ENCODE measurements at places on chromosomes 3 and 15.

- DNase-seq, result no peak
Observed at GRCh38 chr3:149377408-149378364, at the start of gene TM4SF1. TM4SF1 (minus strand) TSS chr3:149377649; CDS start chr3:149377547, 102 bp downstream.

DNA sequence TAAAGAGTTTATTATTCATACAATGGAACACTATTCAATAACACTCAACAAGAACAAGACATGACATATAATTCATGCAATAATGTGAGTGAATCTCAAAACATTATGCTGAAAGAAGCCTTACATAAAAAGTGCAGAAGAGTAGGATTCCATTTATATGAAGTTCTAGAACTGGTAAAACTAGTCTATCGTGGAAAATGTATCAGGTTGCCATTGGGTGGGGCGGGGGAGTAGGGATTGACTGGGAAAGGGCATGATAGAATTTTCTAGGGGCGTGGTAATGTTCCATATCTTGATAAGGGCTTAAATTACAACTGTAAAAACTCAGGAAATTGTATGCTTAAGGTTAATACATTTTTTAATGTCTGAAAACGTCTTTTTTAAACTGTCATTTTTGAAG lies 247.9 kb downstream of the SATB1 start:
- DNase-seq, result no peak

DNA sequence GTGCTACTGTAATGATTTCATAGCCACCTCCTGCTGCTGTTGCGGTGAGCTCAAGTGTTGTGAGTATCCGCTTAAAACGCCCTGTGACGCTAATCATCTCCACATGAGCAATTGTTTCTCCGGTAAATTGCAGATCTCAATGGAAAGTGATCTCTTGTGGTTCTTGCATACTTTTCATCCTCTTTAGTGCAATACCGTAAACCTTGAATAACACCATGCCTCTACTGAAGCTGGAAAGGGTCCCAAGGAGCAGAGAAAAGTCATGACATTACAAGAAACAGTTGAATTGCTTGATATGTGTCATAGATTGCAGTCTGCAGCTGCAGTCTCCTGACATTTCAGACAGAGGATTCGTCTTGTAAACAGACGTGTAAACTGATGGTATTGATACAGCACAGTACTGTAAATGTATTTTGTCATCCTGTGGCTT lies 6.0 kb upstream of the CEMIP start:
- no peak for DNase-seq

GRCh38 chr3:195352895-195353488 lies 82.0 kb upstream of the XXYLT1 start:
- DNase-seq, result no peak

GRCh38 chr15:33551860-33552259 lies 241.1 kb downstream of the RYR3 start:
- DNase-seq, result no peak

- DNase-seq, result no peak
Observed at GRCh38 chr15:33040496-33040895, 154.0 kb downstream of the FMN1 start.

- no peak for DNase-seq
Observed at GRCh38 chr15:66186049-66186825, 67.3 kb downstream of the MEGF11 start.

DNA sequence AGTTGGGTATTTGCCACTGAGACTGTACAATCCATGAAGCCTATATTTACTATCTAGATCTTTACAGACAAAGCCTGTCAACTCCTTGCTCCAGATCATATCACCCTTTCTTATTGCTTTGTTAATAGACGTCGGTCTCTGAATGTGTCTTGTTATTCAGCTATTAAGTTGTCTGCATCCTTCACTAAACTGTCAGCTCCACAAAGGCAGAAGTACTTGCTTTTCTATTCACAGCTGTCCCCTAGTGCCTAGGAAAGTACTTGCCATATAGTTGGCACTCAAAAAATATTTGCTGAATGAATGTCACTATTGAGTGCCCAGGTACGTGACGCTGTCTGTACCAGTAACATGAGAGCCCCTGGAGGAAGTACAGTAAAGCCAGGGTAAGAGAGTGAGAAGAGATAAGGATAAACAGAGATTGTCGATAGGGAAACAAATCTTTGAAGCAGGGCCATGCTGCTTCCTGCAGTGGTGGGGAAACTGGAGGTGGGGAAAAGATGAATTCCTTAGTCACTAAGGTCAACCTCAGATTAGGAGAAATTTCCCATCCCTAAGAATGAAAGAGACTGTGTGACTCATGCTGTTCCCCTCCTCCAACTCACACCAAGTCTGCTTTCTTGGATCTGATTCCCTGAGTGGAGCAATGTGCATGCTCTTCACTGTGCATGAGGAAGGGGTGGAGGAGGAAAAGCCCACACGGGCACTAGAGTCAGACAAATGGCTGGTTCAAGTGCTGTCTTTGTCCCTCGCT lies 36.3 kb downstream of the PRICKLE2 start:
- DNase-seq, result no peak

GRCh38 chr3:182392182-182392937 lies 400.9 kb upstream of the ATP11B start:
- DNase-seq, result no peak

GRCh38 chr15:40856746-40857145 lies 12.9 kb downstream of the SPINT1 start:
- DNase-seq, result no peak

- no peak for DNase-seq
Observed at GRCh38 chr3:194064380-194065332, 71.3 kb upstream of the HES1 start.

- no peak for DNase-seq
Observed at GRCh38 chr15:81105545-81105944, 28.5 kb upstream of the CFAP161 start.

- no peak for DNase-seq
Observed at GRCh38 chr3:119700920-119701734, 1.7 kb upstream of the CFAP91 start.

GRCh38 chr15:48572823-48573222 lies 72.7 kb downstream of the FBN1 start:
- DNase-seq, result no peak

- no peak for DNase-seq
Observed at GRCh38 chr15:29914511-29914926, 92.3 kb upstream of the TJP1 start.

DNA sequence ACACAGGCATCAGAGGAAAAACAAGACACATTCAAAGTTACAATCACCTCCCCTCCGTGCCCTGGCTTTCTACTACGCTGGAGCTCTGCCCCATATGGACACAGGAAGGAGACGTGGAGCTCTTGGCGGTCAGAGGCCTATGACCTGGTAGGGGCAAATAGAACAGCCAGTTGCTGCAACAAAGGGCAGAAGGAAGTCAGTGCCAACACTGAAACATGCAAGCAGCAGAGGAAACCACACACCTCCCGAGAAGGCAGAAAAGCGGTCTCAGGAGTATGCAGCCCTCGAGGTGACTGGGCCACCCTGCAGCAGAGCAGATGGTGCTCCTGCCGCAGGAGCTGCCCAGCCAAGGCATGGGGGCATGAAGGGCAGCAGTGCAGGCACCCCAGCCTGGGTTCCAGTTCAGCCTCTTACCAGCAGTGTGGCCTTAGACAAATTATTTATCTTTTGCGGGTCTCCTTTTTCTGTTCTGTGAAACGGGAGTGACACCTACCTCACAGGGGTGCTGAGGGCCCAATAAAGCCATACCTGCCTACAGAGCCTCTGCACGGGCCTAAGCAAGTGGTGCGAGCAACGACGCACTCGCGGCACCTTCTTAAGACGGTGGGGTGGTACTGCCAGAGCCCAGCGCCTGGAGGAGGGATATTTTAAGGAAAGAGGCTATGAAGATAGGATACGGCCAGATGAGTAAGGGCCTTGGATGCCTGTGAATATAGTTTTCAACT lies 8.6 kb downstream of the ZXDC start:
- DNase-seq, result no peak

- no peak for DNase-seq
Observed at GRCh38 chr15:32669896-32670611, 28.5 kb downstream of the SCG5 start.

DNA sequence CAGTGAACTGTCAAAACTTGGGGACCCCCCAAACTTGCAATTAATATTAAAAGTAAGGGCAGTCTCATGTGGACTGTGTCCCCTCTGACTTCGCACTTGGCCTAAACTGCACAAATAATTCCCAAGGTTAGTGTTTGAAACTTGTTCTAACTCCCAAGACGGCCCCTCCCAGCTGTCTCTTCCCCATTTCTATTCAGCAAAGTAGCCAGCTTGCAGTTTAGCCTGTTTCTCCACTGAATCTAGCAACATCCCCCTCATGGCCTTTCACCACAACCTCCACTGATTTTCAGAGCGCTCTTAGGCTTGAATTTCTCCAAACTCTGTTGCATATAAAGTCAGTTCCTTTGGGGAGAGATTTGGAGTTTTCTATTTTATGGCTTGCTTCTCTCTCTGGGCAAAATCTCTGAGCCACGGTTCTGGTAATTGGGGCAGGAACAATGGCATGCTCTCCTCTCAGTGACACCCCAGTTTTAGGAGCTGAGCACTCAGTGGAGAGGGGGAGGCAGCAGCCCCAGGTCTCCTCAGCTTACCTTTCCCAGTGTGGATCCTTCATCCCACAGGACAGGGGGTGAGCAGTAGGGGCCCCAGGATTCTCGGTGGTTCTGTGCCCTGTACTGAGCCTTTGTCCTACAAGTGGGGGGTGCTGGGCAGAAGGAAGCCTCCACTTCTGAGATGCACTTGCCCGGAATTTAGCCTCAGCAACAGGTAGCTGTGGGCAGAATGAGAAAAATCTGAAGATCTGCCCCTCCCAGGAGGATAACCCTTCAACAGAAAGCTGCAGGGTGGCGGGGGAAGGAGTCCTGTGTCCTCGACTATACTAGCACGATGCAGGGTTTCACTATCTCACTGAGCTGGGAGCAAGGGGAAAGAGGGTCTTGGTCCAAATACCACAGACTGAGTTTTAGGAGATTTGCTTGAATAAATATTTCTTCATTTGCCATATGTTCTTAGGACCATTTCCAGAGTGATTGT lies 39.3 kb upstream of the GATA2 start:
- DNase-seq, result no peak

- DNase-seq, result no peak
Observed at GRCh38 chr15:101472033-101472432, 17.5 kb downstream of the PCSK6 start.

GRCh38 chr3:192826214-192827006 lies 91.2 kb downstream of the MB21D2 start:
- no peak for DNase-seq

GRCh38 chr3:78255403-78255802 lies 1215.5 kb downstream of the ROBO2 start:
- DNase-seq, result no peak

- DNase-seq, result no peak
Observed at GRCh38 chr3:72079369-72079872, 294.5 kb upstream of the PROK2 start.

DNA sequence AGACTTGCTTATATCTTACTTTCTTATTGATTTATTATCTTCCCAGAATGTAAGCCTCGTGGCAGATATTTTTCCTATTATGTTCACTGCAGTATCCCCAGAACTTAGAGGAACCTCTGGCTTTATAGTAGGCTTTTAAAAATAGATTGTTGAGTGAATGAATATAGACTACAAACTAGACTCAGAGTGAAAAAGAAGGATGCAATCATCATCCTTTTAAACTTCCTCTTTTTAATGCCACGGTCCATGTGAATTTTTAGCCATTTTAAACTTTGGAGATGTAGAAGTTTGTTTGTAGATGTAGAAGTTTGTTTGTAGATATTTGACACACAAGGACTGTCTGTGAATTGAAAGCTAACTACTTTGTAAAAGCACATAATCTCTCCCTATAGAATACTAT lies 7.2 kb upstream of the P2RY12 start:
- DNase-seq, result no peak

DNA sequence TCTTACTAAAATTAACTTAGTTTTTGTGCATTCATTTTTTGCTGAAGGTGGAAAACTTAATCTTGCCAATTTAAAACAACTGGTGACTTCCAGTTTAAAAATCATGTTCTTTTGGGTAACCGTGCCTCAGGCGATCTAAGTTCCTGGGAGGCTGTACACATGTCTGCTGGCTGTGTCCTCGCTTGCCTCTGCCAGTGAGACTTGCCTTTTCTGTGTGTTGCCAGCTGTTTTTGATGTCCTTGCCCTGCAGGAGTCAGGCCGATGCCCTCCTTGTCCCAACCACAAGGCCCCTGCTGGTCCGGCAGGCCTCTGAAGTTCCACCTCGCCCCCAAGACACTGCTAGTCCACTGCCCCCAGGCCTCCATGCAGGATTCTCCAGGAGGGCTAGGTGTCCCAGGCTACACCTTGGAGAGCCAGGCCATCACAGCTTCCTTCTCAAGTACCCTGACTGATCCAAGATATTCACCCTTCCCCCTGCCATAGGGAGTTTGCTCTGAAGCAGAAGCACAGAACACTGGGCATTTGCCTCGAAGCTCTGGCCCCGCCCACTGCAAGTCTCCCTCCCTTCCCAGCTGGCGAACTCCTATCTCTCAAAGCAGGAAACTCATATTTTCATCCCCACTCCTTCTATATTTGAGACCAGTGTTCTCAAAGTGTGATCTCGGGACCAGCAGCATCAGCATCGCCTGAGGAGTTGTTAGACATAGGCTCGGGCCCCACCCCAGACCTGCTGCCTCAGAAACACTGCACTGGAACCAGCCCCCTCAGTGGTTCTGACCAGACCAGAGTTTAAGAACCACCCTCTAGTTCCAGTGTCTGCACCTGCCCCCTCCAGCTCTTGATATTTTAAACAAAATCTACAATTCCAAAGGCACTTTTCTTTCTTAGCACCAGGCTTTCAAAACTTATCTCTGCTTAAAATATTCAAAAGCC lies 185.8 kb upstream of the UBE2E1 start:
- no peak for DNase-seq

DNA sequence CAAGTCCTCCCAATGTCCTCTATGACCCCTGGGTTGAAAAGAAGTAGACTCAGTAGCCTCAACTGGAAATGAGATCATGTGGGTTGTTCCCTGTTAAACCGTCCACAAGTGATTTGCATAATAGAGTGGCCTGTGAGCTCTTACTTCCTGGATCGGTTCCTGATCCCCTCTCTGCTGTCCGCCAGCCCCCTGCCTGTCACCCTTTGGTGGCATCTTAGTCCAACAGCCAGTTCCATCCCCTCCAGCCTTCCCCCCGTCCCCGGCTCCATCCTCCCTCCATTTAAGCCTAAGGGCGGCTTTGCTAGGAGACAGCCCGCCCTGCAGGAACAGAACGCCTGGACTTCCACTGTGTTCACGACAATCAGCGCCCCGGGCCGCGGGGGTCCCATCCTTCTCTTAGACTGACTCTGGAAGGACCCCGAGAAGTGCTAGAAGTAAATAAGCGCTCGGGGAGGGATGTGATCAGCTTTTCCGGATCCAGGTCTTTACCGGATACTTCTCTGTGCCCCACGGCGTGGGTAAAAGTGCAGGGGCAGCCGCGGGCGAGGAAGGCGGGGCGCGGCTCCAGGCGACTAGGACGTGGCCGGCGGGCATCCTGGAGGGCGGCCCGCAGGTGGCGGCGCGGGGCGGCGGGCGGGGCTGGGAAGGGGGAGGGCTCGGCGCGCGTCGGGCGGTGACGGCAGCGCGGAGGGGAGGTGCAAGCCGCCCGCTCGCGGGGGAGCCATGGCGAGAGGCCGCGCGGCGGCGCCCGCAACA lies 51.2 kb upstream of the ULK4 start:
- DNase-seq, result peak; percentile 68
